ENCODE measurements at places on chromosomes 4 and X.

DNA sequence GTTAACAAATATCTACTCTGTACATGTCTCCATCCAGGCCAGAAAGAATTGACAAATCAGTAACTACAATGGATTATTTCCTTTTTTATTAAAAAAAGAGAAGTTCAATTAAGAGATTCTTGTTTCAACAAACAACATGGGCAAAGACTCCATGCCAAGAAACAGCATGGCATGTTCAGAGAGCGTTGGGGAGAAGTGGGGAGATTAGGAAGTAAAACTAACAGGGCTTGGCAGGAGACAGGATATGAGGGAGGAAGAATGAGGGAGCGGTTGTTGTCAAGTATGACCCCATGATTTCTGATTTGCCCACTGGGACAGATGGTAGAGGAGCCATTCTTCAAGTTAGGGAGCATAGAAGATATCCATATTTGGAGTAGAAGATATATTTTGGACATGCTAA is 128.4 kb downstream of the RNF150 start:
- H3K27me3 ChIP-seq = no peaks in the 10 kb centered on the region
- H3K4me1 ChIP-seq = no peaks in the 10 kb centered on the region
- no peak overlapping the region for H3K27ac ChIP-seq
- no peak overlapping the region for H3K4me3 ChIP-seq
- DNase-seq = no peak

DNA sequence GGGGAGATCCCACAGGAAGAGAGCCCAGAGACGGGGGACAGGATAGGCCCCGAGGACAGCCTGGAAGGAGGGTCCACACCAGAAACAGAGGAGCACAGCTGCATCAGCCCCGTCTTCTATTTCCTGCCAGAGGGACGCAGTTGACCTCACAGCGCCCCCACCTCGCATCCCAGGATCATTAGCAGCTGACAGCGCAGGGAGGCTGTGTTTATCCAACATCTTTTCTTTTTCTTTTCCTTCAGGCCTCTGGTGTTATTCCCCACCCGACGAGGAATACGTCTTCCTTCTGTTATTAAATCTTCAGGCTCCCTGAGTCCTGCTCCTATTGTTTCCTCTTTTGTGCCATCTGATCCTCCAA is 75.4 kb downstream of the DCHS2 start:
- H3K4me1 ChIP-seq = peaks cover 10% of the 10 kb centered on the region
- DNase-seq = no peak
- peak overlapping the region; percentile 15 for H3K27ac ChIP-seq
- H3K4me3 ChIP-seq = no peak overlapping the region

DNA sequence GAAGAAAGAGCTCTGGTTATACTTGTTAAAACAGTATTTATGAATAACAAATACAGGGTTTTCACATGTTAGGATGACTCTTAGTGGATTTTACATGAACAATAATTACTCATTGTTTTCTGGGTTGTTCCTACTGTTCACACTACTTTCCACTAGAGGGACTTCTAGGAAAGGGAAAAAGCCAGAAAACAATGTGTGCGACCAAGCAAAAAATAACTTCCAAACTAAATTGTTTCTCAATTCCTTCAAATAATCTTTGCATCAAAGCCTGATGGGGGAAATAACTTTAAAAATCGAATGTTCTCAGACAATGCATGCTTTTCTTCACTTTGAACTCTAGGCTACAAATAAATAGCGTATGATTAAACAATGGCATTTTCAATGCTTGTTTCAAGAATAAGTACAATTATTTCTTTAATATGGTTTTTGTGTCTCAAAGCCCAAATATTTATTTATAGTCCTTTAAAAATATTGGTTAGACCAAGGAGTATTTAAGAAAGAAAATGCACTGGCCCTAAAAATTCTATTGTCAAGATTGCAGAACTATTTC is 72.1 kb upstream of the ETNPPL start:
- no peak overlapping the region for H3K4me3 ChIP-seq
- no peaks in the 10 kb centered on the region for H3K27me3 ChIP-seq
- DNase-seq = peak; percentile 11
- no peaks in the 10 kb centered on the region for H3K4me1 ChIP-seq

DNA sequence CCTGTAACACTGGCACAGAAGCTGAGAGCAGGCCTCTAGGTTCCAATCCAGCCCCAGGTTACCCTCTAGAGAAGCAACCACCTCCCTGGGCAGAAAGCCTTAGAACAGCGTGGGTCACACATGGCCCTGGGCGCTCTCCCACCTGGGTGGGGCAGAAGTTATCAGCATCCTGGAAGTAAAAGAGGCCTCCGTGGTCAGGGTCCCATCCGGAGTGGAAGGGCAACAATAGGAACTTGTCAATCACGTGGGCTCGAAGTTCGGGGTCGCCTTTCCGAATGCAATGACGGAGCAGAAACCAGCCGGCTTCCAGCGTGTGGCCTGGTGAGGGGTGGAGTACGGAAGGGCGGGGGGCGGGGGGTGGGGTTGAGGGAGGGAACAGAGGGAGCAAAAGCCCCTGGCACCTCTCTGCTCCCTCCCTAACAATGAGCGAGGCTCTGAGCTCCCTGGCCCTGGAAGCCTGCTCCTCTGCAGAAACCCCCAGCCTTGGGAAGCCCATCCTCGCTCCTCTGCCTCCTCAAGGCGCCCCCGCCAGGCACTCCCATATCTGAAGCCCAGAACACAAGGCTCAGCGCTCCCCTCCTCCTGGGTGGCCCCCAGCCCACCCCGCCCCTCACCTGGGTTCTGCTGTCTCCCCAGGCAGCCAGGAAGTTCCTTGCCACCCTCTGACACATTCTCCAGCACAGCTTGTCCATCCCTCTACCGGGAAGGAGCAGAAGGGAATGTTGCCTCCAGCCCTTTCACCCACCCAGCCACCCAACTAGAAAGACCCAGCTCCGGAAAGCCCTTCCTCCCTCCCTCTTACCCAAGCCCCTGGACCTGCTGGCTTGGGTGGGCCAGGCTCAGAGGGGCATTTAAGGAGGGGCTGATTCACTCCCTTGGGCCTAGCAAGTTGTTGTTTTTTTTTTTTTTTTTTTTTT is 2.8 kb downstream of the RENBP start:
- H3K27ac ChIP-seq = no peak overlapping the region
- H3K4me3 ChIP-seq = no peak overlapping the region
- H3K4me1 ChIP-seq = peaks cover 35% of the 10 kb centered on the region
- H3K27me3 ChIP-seq = no peaks in the 10 kb centered on the region

- no peak overlapping the region for H3K4me3 ChIP-seq
- no peak for DNase-seq
- H3K27ac ChIP-seq = no peak overlapping the region
- H3K27me3 ChIP-seq = no peaks in the 10 kb centered on the region
- no peaks in the 10 kb centered on the region for H3K4me1 ChIP-seq
Measured at GRCh38 chr4:82620126-82620735, 58.4 kb upstream of the TMEM150C start.

- H3K4me1 ChIP-seq = peaks cover 19% of the 10 kb centered on the region
- no peaks in the 10 kb centered on the region for H3K27me3 ChIP-seq
- no peak overlapping the region for H3K27ac ChIP-seq
Measured at GRCh38 chr4:3399277-3400194, 42.2 kb upstream of the HGFAC start.

DNA sequence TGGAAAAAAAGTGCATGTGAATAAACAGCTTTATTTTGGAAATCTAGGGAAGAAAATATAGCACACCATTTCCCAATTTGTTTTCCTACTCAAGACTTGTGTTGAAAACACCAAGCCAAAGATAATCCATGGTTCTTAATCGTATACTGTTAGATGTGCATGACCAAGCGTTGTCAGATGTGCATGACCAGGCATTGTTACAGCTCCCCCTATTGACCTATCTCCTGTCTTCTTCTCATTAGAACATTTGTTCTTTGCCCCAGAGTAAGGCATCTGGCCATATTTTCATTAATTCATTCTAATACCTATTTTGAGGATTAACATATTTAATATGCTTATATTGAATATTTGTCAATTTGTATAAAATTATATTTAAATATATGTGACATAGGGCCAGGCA is 14.4 kb upstream of the VCX start:
- H3K27ac ChIP-seq = no peak overlapping the region
- no peaks in the 10 kb centered on the region for H3K36me3 ChIP-seq
- no peak overlapping the region for H3K4me3 ChIP-seq
- DNase-seq = no peak

- DNase-seq = no peak
- no peak overlapping the region for H3K4me3 ChIP-seq
- peaks cover 32% of the 10 kb centered on the region for H3K27me3 ChIP-seq
- peaks cover 20% of the 10 kb centered on the region for H3K4me1 ChIP-seq
- no peak overlapping the region for H3K27ac ChIP-seq
- no peaks in the 10 kb centered on the region for H3K36me3 ChIP-seq
Measured at GRCh38 chr4:54090404-54090803, 9.6 kb upstream of the GSX2 start.

DNA sequence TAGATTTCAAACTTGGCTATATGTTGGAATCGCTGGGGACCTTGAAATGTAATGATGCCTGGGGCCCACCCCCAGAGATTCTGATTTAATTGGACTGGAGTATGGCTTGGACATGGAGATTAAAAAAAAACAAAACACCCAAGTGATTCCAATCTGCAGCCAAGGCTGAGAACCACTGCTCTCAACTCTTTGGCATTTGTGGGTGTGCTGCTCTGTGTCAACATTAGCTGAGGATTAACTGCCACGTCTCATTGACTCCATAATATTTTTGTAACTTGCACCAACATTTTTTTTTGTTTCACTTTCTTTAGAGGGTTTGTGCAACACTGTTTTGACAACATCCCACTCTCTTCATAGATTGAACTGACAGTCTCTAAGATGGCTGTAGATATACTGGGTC is 41.1 kb upstream of the PDK3 start:
- H3K27me3 ChIP-seq = no peaks in the 10 kb centered on the region
- no peaks in the 10 kb centered on the region for H3K36me3 ChIP-seq
- H3K4me1 ChIP-seq = peaks cover 14% of the 10 kb centered on the region
- DNase-seq = no peak
- no peak overlapping the region for H3K4me3 ChIP-seq

DNA sequence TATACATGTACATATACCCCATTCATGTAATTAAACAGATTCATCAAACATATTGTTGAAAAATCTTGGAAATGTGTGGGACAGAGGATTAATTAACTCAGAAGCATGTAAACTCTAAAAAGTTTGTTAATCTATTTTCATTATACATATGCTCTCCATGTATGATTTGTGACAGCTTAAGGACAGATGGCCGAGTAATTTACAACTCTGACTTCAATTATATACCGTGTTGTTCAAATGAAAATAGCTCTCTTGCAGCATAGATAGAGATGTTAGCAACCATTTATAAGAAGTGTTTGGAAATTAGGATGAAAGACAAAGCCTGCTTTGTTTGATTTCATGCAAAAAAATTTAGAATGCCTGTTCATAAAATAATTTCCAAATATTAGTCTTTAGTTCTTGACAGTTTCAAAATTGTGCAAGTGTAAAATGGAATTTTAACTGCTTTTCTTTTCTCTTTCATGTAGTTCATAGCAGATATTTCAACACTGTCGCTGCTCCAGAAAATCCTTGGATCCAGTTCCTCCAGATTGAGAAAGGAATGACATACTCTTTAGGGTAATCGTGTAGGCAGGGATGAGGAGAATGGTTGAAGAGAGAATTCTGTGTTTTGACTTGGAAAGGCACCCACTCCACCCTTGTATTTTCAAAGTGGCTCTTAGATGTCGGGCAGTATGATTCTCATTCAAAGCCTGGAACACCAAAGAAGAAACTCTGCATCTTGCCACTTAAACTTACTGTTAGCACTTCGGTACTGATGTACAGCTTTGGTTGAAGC is 23.1 kb downstream of the AFF2 start:
- no peak overlapping the region for H3K27ac ChIP-seq
- H3K4me1 ChIP-seq = no peaks in the 10 kb centered on the region
- DNase-seq = no peak
- no peaks in the 10 kb centered on the region for H3K36me3 ChIP-seq
- no peak overlapping the region for H3K4me3 ChIP-seq

- no peak overlapping the region for H3K4me3 ChIP-seq
- H3K27me3 ChIP-seq = no peaks in the 10 kb centered on the region
- no peak overlapping the region for H3K27ac ChIP-seq
Measured at GRCh38 chrX:30150196-30150895, 65.0 kb upstream of the MAGEB2 start.

- H3K27ac ChIP-seq = no peak overlapping the region
- DNase-seq = peak; percentile 53
- H3K27me3 ChIP-seq = peaks cover 10% of the 10 kb centered on the region
- H3K36me3 ChIP-seq = no peaks in the 10 kb centered on the region
- H3K4me1 ChIP-seq = peaks cover 14% of the 10 kb centered on the region
- H3K4me3 ChIP-seq = peak overlapping the region; percentile 45
Measured at GRCh38 chr4:121950680-121951520, 960 bp downstream of the TRPC3 start.

- H3K4me1 ChIP-seq = no peaks in the 10 kb centered on the region
- no peak for DNase-seq
- no peaks in the 10 kb centered on the region for H3K36me3 ChIP-seq
- no peak overlapping the region for H3K27ac ChIP-seq
Measured at GRCh38 chrX:58051346-58051745, 141.1 kb upstream of the ZXDA start.

- no peak overlapping the region for H3K4me3 ChIP-seq
- H3K36me3 ChIP-seq = peaks cover 2% of the 10 kb centered on the region
- peaks cover 6% of the 10 kb centered on the region for H3K4me1 ChIP-seq
- no peak for DNase-seq
Measured at GRCh38 chr4:38704622-38705154, 40.7 kb downstream of the KLF3 start.

- H3K36me3 ChIP-seq = no peaks in the 10 kb centered on the region
- no peak overlapping the region for H3K27ac ChIP-seq
- H3K27me3 ChIP-seq = no peaks in the 10 kb centered on the region
- H3K4me3 ChIP-seq = no peak overlapping the region
- H3K4me1 ChIP-seq = no peaks in the 10 kb centered on the region
Measured at GRCh38 chr4:105631818-105632400, 76.6 kb downstream of the INTS12 start.

DNA sequence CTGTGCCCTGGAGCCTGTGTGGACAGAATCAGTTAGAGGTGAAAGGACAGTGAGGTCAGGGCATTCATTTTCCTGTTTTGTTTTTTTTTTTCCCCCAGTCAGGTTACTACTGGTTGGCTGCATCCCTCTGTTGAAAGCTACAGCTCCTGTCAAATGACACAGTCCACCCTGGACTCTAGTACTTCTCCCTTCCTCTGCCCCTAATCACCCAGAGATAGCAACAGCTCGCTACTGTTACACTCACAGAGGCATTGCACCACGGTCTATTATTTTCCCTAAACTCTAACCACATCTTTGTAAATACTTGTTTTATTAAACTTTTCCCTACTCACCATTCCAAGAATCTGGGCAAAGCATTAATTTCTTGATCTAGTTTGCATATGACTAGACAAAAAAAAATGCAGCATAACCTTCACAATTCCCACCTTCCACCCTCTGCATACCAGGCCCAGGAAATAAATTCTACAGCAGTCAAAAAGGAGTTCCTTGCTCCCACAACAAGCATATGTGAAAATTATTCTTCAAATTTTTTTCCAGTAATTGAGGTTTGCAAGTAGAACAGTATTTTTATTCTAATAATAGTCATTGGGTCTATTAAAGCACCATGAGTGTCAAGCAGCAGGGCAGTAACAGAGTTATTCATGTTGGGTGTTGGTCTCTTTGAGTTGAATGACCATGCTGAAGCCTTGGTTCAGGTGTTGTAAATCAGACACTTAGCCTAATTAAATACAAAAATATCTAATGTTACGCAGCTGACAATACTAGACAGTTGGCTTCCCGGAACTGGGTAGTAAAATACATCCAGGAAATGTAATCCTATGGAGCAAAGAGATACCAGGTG is 329.2 kb downstream of the INPP4B start:
- no peaks in the 10 kb centered on the region for H3K4me1 ChIP-seq
- no peak overlapping the region for H3K27ac ChIP-seq
- no peak for DNase-seq
- no peak overlapping the region for H3K4me3 ChIP-seq
- H3K27me3 ChIP-seq = no peaks in the 10 kb centered on the region
- H3K36me3 ChIP-seq = no peaks in the 10 kb centered on the region
